Fibroblast of gingiva (primary cell): ENCODE measurements at places on chromosomes 2 and 18.
A peak's percentile ranks its signal among the peaks of the same experiment; 100 is the strongest.

- no peak for DNase-seq
These were observed 599.4 kb downstream of the RNF144A start for GRCh38 chr2:7516484-7517063.

DNA sequence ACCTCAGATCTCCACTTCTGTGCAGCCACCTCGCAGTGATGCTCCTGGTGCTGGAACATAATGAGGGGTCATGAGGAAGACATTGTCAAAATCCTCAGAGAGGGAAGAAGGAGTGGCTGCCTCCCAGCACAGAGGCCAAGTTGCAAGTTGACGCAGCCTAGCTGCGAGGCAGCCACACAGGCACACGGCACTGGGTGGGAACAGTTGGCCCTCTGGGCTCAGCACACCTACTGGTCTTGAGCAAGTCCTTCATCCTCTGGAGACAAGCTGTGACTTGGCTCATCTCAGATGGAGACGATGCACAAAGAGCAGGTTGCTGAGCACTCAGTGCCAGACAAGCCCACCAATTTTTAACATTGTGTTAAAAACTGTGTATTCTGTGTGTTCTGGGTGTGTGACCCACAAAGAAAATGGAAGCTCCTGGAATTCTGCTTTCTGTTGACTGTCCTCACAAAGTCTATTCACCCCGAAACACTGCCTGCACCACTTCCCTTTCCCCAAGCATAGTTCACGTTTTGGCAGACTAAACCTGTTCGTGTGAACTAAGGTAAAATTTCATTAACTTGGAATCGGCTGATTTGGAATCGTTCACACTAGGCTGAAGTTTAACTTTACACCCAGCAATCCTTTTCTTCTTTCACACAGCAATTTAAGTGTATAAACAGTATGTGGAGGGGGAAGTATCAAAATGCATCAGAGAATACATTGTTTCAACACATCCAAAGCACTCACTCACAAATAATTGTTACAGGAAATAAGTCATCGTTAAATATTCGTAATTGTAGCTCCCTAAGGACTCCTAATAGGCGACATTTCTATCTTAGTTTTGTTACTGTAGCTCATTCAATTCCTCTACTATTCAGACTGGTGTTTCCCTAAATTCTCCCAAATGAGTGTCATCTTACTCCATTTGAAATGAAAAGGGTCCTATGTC, 266.6 kb upstream of the ID2 start:
- DNase-seq, result no peak

GRCh38 chr2:228839421-228839876, 431.6 kb downstream of the PID1 start:
- DNase-seq, result no peak

DNA sequence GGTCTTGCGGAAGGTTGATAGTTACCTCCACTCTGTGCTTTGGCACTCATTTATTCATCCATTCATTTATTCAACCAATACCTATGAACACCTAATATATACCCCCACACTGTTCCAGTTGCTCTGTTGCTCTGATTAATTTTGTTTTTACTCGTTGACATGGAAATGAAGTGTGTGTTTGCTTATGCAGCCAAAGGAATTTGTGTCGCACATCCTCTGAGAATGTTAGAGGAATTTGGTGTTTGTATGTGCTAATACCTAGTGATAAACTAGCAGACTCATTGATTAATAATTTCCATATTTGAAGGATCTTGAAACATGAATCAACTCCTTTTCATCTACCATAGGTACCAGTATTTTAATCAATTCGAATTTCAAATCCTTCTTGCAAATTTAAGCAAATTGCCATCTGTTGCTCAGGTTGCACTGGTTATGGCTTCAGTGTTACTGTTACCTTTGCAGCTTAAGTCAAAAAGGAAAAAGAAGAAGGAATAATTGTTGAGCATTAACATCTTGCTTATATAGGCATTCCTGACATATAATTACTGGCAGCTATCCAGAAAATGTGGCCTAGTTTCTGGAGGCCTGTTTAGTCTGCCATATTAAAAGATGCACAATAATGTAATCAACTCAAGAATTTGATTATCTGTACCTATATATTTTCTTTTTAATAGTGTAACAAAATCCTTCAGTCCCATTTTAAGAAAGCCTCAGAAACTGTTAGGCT, 25.7 kb upstream of the CRIM1 start:
- peak; percentile 79 for DNase-seq

- no peak for DNase-seq
These were observed 27.3 kb downstream of the CDC42EP3 start for GRCh38 chr2:37644191-37644590.

DNA sequence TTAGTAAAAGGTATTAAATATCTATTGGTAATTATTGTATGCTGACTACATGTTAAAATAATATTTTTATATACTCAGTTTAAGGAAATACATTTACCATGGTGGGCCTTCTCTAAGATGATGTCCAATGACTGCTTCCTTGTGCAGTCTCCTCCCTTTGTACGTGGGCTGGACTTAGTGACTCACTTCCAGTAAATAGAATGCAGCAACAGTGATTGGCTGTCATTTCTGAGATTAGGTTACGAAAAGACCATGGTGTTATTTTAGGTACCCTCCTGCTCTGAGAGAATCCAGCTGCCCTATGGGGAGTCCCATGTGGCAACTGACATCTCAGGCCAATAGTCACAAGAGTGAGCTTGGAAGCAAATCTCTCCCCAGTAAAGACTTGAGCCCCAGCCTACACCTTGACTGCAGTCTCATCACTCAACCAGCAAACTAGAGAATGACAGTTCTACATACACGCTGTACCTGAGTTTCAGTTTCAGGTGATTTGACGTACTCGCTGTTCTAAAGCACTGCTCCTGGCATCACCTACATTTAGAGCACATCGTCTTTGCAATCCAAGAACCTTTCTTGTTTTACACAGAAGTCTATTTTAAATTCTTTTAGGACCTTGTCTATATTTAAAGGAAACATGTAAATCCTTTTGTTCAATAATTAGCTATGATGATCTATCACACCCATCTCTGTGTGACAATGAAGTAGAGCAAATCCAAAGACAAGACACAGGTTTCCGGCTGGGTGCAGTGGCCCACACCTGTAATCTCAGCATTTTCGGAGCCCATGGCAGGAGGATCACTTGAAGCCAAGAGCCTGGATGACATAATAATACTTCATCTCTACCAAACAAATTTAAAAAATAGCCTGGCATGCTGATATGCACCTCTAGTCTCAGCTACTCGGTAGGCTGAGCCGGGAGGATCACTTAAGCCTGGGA, 87.2 kb downstream of the COBLL1 start:
- no peak for DNase-seq

GRCh38 chr2:151071382-151071781, 190.3 kb downstream of the RBM43 start:
- DNase-seq, result peak; percentile 46

DNA sequence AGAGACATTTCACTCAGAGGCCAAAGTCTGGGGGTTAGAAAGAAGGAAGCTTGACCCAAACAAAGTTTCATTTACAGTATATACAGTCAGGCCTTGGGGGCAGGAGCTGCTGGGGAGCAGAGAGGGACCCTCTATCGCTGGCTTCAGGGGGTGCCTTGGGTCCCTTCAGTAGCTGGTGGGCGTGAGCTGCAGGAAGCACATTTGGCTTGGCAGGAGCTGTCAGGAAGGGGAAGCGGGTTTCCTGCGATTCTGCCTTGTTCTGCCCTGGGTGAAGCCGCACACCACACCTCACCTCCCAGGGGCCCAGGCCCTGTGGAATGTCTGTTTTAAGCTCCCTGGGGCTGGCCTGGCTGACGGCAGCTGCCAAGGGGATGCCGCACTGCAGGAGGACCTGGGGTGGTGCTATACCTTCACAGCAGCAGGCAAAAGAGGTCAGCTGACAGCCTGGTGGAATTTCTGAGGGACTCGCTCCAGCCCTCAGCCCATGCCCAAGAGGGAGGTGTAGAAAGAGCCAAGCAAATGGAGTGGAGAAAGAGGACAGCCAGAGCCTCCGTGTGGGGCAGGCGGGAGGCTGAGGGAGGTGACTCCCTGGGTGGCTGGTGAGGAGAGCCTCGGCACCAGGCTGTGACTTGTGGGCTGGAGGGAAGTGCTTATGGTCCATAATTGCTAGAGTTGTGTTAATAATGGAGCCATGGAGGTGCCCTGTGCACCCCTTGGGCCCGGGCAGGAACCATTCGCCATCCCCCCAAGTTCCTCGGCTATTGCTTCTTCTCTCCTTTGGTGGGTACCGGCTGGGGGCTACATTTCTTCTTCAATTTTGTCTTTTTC, 43.9 kb downstream of the PSD4 start:
- no peak for DNase-seq

DNA sequence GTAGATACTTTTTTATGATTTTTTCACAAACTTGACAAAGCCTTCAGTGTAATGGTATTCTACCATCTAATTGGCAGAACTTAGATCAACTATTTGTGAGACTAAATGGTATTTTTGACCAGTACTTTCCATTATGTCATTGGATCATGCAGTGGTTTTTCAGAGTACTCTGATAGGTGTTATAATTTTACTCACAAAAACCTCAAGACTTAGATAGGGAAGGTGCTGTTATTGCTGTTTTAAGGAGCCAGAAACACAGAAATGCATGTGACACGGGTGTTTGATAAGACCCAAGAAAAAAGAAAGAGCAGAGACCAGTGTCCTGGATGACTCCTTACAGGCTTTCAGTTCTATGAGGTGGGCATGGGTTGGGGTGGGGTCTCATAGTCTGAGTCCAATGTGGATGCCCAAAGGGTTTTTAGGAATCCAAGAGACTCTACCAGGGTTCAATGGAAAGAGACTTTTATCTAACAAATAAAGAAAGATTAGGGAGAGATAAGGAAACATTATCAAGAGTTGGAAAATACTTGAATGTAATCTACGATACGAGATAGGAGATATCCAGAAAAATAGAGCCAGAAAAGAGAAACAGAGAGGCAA, 31.3 kb downstream of the SP140 start:
- no peak for DNase-seq

DNA sequence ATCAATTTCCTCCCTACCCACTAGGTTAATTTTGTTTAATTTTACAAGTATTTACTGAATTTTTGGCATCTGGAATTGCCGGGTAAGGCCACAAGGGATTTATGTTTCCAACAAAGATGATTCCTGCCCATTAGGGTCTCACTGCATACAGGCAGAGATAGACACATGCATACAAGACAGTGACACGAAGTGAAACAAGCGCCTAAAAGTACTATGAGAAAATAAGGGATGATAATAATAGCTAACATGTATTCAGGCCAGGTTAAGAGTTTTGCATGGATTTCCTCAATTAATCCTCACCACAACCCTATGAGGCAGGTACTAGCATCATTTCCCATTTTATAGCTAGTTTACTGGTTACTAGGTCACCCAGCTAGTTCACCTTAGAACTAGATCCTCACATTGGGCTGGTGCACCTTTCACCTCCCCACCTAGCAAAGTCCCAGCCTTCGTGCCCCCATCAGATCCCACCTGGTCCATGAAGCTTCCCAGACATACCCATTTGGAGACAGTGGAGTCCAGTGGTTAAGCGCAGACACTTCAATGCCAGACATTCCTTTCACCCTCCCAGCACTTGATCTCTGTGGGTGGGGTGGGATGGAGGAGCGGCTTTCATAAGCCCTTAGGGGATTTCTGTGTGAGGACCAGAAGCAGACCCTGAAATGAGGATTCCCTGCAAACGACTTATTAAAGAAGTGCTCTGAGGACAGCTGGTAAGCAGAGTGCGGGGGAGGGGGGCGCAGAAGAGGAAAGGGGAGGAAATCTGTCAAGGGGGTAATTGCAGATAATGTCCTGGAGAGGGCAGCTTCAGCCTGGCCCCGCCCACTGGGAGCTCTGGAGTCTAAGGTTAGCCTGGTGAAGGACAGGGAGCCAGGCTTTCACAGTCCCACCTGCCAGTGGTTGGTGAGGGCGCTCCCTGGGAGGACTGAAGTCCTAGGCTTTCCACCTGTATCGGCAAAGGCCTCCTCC, 5.8 kb upstream of the DGUOK start:
- DNase-seq, result no peak

DNA sequence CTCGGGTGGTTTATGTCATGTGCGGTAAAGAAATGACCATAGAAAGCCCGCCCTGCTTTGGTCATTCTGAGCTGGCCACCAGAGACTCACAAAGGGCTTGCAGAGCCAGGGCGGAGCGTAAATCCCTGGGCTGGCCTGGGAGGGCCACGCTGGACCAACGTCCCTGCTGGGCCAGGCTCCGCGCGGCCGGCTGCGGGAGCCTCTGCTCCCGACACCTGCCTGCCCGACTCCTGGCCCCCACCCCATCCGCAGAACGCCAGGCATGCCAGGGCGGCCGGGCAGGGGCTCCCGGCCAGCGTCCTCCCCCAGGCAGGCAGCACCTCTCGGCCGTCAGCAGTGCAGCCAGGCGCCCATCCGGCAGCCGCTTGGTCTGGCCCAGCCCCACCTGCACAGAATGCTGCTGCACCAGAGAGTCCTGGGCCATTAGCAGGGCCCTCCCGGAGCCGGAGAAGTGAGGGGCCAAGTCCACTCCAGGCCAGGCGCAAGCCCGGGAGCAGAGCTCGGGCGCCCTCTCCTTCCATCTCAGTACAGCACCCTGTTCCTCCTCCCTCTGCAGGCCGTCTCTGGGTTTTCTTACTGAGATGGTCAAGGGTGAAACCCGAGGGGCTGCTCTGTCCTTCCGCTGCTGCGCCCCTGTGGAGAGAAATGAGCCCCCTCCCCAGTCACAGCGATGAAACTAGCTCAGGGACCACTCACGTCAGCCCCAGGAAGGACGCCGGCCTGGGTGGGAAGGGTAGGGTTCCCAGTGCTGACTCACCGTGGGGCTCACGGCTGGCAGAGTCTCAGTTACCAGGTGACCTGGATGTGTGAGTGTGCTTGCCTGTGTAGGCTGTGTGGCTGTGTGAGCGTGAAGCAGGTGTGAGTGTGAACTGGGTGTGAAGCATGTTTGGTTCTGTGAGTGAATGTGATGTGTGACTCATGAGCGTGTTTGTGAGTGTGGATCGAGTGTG, 83.3 kb downstream of the PTGR3 start:
- no peak for DNase-seq

GRCh38 chr2:151637271-151637781, 97.0 kb downstream of the NEB start:
- no peak for DNase-seq

- DNase-seq, result peak; percentile 36
These were observed 364.8 kb downstream of the TGIF1 start for GRCh38 chr18:3814816-3815215.

- DNase-seq, result no peak
These were observed 981.2 kb upstream of the KLHL29 start for GRCh38 chr2:22403748-22404147.

- DNase-seq, result no peak
These were observed 26.4 kb upstream of the CYTIP start for GRCh38 chr2:157470321-157470720.
